ENCODE measurements at places on chromosomes 3 and 15.

GRCh38 chr3:54228806-54229205, 106.5 kb downstream of the CACNA2D3 start:
- DNase-seq: no peak

DNA sequence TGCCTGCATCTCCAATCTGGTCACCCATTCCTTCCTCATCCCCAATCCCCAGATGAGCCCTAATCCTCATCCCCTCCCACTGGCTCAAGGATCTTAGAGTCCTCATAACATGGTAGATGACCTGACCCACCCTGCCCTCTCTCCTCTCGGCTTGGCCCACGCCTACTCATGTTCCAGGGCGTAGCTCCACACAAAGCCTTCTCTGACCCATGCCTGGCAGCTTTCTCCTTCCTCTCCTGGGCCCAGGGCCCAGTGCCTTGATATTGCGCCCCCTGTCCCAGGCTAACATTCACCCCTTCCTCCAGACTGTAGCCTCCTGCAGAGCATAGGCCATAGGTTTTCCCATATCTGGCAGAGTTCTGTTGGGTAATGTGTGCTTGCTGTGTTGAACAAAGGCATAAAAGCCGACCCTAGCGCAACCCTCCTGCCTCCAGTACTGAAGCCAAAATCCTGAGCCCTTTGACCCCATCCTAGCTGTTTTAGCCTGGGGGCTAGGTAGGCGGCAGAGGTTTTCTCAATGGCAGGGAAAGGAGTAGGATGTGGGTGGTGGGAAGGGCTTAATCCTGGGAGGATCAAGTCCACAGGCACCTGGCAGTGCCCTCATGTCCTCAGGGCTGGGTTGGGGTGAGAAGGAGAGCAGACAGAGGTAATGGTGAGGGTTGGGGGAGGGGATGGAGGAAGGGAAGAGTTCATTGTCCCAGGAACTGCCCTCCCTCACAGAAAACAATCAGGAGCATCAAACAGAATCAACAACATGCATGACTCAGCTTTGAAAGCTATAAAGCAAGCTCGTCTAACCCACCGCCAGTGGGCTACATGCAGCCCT, 35.5 kb downstream of the MESD start:
- DNase-seq: no peak

DNA sequence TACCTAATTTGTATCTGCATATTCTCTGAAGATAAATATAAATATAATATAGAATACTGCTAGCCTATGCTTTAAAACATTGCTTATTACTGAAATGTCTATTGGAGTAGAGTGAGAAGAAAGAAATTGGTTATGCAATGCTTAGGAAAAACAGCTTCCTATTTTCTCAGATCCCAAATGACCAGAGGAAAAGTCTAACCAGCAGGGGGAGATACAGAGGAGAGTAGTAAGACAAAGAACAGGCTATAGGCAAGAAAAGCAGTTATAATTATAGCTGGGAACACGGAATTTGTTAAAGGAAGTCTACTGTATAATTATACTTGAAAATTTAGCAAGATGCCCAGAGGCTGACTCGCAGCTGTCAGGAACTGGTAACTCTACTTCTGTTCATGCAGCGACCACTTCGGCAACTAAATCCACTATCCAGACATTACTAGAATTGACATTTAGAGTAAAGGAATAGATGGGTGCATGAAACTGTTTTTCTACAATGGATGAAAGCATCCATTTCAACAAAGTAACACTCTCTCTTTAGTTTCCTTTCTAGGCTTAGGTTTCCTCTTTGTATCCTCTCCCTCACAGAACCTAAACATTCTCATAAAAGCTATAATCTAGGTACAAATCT, 97.2 kb downstream of the TBC1D5 start:
- no peak for DNase-seq

- peak; percentile 14 for DNase-seq
Measured at GRCh38 chr3:198071602-198072287, 111.7 kb downstream of the LMLN start.

GRCh38 chr3:9194509-9195184, 54.8 kb downstream of the SRGAP3 start:
- DNase-seq: no peak

- DNase-seq: no peak
Measured at GRCh38 chr3:141279077-141279967, 47.7 kb downstream of the PXYLP1 start.

GRCh38 chr15:57323806-57324589, 52.3 kb upstream of the CGNL1 start:
- no peak for DNase-seq

GRCh38 chr3:94694894-94695293, 632.0 kb downstream of the NSUN3 start:
- no peak for DNase-seq

GRCh38 chr3:161161603-161162002, 56.5 kb upstream of the B3GALNT1 start:
- no peak for DNase-seq

DNA sequence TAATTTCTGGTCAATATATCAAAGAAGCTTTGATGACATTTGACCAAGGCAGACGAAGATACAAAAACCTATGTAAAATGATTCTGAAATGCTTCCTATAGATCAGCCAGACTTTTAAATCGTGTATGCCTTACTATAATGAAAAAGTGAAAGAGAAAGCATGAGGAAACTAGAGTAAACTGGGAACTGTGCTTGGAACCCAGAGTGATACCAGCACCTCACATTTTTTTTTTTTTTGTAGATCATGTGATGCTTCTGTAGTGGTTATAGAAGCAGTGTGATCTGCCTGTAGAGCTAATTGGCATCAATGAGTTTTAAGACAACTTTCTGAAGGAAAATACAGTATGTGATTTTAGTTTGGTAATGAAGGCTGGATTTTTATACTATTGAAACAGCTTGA, 150.7 kb downstream of the NLGN1 start:
- no peak for DNase-seq

DNA sequence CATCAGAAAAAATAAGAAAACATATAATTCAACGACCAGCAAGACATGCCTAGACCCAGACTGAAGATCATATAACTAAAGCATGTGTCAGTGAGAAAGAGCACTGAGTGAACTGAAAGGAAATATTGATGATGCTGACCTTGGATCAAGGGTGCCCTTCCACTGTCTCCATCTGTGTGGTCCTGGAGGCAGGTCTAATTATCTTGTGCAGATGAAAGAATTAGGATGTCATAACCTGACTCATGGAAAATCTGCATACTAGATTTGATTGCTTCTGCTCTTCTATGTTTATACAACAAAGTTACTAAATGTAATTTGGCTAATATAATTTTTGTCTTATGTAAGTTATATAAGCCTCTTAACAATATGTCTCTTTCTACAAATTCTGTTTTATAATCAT, 264.6 kb upstream of the TGFBR2 start:
- DNase-seq: no peak

- no peak for DNase-seq
Measured at GRCh38 chr3:35746492-35746891, 107.2 kb downstream of the ARPP21 start.

GRCh38 chr3:43883729-43884396, 193.1 kb downstream of the ABHD5 start:
- no peak for DNase-seq

DNA sequence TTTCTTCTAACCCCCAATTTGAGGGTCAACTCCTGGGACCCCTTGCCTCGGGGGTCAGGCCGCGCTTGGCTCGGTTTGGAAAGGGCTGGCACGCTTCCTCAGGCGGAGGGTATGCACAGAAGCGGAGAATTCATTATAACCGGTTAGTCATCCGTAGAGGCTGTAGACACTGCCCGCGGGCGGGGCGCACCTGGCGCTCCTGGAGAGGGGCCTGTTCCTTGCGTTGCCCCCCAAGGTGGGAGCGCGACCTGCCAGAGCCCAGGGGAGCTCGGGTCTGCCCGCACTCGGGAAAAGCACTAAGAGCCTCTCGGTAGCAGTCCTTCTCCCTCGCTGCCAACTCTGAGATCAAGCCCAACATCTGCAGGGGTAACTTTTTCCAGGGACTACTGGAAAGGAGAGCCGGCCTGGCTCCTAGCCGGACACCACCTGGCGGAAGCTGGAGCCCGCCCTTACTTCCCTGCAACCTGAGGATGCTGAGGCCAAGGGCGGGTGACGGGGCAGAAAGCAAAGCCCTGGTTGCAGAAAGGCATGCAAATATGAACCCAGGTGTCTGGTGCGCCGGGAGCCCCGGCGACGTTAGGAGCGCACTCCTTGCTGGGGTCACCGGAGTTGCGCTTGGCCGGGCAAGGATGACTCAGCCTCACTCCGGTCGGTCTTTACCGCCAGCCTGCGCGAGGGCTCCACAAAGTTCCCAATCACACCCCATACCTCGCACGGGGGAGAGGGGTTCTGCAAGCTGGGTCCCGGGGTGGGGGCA, 1.5 kb upstream of the CACNA2D3 start:
- DNase-seq: no peak

DNA sequence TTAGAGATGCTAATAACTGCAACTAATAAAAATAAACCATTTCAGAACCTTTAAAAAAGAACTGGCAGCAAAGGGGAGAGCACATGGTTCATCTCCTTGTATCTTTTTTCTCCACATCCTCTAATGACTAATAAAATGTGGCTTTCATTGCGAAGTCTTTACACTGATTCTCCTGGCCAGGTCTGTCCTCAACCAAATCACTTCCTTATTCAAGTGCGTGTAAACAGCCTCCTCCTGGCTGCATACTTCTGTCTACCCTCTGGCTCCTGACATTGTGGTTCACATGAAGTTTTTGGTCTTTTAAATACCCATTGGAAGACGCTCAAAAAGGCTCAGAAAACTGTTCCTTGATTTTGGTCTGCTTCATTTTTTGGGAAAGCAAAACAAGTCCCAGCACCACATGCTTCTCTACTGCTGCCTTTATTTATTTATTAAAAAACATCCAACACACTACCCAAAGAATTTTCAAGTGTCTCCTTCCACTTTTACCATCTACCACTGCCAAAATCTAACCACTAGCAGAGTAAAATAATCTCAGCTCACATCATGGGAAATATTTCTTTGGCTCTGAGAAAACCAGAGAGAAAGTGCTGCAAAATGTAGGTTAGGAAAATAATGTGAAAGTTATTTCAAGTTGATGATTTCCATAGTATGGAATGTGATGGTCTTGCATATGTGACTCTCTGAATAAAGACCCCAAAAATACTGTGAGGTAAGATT, 85.1 kb downstream of the EFL1 start:
- no peak for DNase-seq

- DNase-seq: no peak
Measured at GRCh38 chr3:195900436-195901355, 7.7 kb downstream of the TNK2 start.

GRCh38 chr3:36302158-36302509, 78.2 kb upstream of the STAC start:
- DNase-seq: no peak

GRCh38 chr3:56042326-56042951, 425.8 kb downstream of the ERC2 start:
- no peak for DNase-seq

DNA sequence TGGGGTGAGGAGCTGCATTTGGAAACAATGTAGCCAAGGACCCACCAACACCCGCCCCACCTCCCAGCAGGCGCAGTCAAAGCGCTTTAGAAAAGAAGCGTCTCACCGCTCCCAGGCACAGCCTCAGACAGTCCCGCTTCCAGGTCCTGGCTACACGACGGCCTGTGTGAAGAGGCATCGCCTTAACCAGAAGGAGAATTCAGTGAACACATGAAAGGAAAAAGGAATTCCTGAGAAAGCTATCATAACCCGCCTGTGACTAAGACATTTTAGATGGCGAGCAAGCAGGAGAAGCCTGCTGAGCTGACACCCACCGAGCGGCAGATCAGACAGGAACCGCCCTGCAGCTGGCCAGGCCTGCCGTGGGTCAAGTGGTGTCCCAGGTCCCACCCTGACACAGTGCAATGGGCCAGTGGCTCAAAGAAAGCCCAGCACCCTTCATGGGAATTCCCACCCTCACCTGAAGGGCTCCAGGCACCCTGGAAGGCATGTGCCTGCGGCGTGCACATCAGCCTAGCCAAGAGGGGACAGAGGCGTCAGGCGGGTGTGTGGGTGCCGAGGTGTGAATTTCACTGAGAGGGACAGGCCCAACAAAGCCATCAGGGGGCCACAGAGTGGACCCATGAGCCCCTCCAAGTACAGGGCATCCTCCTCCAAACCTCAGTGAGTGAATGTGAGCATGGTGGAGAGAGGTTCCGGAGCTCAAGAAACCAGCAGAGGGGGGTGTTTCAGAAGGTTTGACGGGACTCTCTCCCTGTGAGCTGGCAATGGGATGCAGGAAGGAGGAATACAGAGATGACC, 144.8 kb downstream of the NSMCE3 start:
- no peak for DNase-seq

GRCh38 chr3:146625186-146625775, 20.1 kb upstream of the PLSCR5 start:
- DNase-seq: no peak

GRCh38 chr15:96343113-96344059, 12.9 kb downstream of the NR2F2 start:
- no peak for DNase-seq

- DNase-seq: no peak
Measured at GRCh38 chr3:169508426-169508825, 155.1 kb downstream of the MECOM start.

- no peak for DNase-seq
Measured at GRCh38 chr3:126129398-126129891, 45.5 kb upstream of the SLC41A3 start.

DNA sequence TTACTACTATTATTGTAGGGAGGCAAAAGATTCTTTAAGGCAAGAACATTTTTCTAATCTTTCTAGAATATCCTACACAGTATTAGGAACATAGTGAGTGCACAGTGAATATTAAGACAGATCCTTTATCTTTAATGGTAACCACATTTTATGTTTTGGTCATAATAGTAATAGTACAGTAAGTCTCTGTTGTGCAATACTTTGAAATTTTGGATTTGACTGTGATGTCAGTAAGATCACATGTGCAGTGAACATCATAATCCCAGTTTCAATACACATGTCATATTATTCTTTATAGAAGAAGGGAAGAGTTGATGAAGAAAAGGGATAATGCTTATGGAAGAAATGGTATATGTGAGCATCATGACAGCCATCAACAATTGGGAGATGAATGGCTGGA, 10.7 kb downstream of the STT3B start:
- DNase-seq: no peak

- DNase-seq: no peak
Measured at GRCh38 chr3:152030320-152030719, 156.9 kb downstream of the SUCNR1 start.

DNA sequence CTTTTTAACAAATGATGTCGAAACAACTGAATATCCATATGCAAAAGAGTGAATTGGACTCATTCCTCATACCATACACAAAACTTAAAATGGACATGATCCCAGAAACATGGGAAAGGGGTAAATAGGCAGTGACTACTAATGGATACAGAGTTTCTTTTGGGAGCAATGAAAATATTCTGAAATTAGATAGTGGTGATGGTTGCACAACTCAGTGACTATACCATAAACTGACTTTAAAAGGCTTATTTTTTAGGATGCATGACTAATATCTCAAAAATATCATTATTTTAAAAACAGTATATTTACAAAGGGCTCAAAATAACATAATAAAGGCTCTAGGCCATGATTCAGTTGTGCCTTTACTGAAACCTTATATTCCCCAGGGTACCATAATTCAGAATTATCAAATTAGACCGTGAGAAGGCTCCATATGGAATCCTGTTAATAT, 16.3 kb upstream of the ATP13A3 start:
- DNase-seq: no peak
